Activated CD4-positive, alpha-beta T cell treated with anti-CD3 and anti-CD28 coated beads, Interleukin-2, amount 50 U/mL, for 48 hours (primary cell): ENCODE measurements at places on chromosomes 16 and 17.

DNA sequence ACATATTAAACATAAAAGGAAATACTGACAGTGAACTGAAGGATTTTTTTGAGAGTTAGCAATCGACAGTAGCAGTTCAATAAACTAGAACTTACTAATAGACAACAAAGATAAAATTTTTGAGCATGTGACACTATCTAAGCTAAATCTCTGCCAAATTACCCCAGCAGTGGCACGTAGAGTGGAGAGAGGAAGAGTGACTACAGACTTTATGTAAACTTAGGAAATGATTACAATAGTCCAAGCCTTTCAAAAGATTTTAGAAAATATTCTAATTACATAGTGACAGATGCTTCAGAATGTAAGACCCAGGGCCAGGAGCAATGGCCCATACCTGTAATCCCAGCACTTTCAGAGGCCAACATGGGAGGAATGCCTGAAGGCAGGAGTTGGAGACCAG lies 52.4 kb downstream of the CFDP1 start:
- no peak for DNase-seq

DNA sequence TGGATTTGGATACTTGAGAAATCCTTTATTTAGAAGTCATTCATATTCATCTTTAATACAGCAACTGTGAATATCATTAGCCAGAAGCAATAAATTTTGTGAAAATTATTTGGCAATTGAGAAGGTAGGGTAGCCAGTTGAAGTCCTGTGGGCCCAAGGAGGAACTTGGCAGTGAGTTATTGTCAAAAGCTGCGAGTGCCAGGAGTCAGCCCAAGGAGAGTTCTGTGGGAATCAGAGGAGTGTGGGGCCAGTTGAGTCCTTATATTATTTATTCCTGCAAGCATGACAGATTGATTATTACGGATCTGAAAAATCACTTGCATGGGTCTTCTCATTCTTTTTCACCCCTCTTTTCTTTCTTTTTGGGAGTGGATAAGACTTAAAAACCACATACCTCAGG lies 38.3 kb downstream of the PRKCA start:
- DNase-seq, result no peak

DNA sequence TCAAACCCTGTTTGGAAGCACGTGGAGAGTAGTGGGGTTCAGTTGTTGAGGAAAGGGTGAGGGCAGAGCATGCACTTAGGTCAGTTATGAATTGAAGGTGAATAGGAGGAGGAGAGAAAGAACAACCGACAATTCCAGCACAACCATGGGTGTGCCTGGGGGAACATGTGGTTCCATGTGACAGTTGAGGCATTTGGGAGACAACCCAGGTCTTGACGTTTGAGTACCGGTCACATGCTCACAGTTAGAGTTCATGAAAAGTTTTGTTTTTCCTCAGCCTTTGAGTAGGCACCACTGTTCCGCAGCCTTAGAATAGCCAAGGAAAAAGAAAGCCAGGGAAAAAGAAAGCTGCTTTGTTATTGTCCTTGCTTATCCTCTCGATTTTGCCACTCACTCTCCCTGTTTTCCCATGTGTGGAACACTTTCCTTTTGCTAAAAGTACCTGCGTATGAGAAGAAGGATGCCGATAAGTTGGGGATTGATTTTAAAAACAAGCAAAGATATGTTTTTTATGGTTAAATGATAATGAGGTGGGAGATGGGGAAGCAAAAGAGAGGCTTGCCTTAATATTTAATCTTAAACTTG lies 25.6 kb upstream of the ABCC11 start:
- DNase-seq, result no peak

GRCh38 chr17:54968262-54968987 lies at the start of the genes COX11 and STXBP4:
TSS of gene COX11 (minus strand) at chr17:54968654. CDS start at chr17:54968646, 8 bp downstream.
TSS of gene STXBP4 (plus strand) at chr17:54968765. CDS start at chr17:54986220, 17,455 bp downstream.
- peak; percentile 92 for DNase-seq

GRCh38 chr16:28910086-28911031 lies 14.7 kb downstream of the RABEP2 start:
- DNase-seq, result no peak

GRCh38 chr17:61321344-61321743 lies 78.3 kb upstream of the TBX2 start:
- DNase-seq, result no peak

GRCh38 chr17:56310782-56311181 lies 157.5 kb downstream of the ANKFN1 start:
- DNase-seq, result no peak

DNA sequence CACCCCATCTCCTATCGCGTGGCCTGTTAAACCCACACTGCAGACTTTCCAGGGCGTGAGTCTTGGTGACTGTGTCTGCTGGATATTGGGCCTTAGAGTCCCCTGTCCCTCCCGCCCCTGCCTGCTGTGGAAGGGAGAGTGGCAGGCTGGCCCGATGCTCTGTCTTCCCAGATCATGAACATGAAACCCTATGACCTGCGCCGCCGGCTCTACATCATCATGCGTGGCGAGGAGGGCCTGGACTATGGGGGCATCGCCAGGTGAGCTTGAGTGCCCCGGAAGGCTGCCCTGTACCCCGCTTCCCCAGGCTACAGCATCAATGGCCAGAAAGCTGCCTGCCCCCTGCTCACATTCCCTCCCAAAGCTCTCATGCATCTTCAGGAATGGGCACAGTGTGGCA lies 19.5 kb upstream of the CLEC18A start:
- DNase-seq, result no peak

GRCh38 chr17:1019451-1019850 lies 22.5 kb downstream of the TIMM22 start:
- no peak for DNase-seq

GRCh38 chr16:2919511-2920255 lies 8.0 kb downstream of the FLYWCH1 start:
- DNase-seq, result peak; percentile 59

GRCh38 chr16:84808826-84809225 lies 11.0 kb upstream of the CRISPLD2 start:
- no peak for DNase-seq

- no peak for DNase-seq
These were observed 121.7 kb downstream of the MYO1D start for GRCh38 chr17:32755045-32755805.

GRCh38 chr17:59331929-59332748 lies 684 bp downstream of the YPEL2 start:
- peak; percentile 23 for DNase-seq

DNA sequence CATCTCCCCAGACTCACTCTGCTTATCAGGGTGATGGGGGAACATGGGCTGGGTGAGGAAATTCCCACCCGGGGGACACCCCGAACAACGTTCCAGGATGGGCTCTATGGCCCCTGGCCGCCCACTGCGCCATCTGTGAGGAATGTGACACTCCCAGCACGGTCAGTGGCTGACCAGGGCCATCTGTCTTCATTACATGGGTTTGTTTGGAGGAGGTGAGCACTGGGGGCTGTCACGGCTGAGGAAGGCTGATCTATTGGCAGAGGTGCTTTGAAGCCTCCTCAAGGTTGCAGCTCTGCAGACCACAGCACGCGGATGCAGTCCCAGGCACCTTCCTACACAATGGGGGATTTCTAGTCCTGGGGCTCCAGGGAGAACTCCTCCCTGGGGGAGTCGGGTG lies 214.1 kb upstream of the FOXF1 start:
- no peak for DNase-seq

DNA sequence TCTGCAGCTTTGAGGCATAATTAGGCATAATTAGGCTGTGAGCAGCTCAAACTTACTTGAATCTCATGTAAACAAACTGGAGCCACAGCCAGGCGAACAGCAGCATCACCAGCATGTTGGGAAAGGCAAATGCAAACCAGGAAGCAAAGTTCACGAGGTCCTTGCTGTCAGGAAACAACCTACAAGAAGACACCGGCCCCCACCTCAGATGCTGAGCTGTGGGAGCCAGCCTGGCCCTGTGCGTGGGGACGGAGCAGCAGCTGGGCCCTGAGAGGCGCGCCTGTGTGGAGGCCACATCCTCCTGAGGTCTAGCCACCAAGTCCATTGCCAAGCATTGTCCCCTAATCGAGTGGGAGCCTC lies 12.2 kb downstream of the SLC13A5 start:
- no peak for DNase-seq

- DNase-seq, result no peak
These were observed 6.2 kb downstream of the AKAP1 start for GRCh38 chr17:57091186-57091618.

DNA sequence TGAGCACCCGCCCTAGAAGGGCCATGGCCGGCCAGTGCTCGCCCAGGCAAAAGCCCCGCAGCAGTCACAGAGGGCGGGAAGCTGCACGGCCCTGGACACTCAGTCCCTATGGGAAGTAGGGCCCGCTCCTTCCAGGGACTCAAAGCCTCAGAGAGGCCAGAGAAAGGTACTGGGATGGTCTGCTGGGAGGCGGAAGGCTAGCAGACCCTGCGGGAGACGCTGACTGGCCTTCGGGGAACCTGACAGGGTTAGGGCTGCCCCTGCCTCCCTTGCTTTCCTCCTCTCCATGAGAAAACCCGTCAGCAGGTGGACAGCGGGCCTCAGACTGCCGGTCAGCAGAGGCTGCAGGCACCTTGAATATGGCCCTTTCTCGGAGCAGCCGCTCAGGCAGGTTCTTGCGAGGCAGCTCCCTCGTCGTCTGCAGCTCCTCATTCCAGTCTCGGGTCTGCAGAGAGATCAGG lies 11.5 kb downstream of the CLUH start:
- no peak for DNase-seq

GRCh38 chr16:48155926-48156789 lies at the start of gene ABCC12:
TSS of gene ABCC12 (minus strand) at chr16:48155993. CDS start at chr16:48146424, 9,569 bp downstream.
- no peak for DNase-seq

DNA sequence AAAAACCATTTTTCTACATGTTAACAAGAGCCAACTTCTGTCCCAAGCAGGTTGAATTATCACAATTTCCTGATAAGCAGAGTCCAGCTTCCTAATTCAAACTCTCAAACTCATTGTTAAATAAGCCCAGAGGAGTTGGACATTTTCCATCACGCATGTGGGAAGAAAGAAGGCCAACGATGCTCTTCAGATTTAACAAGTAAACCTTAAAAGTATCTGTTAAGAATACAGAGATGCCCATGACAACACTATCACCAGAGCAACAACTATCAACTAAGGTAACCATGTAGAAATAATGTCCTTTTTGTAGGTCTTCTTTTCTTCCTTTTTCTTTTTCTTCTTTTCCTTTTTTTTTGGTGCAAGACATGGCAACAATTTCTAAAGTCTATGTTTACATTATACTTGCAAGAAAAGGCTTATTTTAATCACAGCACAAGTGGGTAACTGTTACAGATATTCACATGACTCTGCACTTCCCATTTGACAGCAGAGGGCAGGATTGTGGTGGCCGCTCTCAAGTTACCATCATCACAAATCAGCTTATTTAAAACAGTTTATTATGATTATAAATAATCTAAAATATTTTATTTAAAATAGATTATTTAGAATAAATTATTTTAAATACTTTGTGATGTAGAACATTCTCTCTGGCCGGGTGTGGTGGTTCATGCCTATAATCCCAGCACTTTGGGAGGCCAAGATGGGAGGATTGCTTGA lies 35.7 kb upstream of the DHRS7B start:
- DNase-seq, result no peak

DNA sequence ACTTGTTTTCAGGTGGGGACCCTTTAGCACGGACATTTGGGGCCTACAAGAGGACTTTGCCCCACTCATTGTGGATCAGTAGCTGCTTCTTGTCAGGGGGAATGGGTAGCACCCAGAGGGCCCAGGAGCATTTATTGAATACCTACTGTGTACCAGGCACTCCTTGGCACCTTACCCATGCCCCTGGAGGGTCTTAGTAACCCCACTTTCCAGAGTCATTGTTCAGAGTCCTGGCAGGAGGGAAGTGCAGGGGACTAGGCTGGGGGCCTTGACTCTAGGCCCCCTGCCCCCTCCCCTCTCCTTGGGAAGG lies 21.0 kb upstream of the CIBAR2 start:
- DNase-seq, result no peak

DNA sequence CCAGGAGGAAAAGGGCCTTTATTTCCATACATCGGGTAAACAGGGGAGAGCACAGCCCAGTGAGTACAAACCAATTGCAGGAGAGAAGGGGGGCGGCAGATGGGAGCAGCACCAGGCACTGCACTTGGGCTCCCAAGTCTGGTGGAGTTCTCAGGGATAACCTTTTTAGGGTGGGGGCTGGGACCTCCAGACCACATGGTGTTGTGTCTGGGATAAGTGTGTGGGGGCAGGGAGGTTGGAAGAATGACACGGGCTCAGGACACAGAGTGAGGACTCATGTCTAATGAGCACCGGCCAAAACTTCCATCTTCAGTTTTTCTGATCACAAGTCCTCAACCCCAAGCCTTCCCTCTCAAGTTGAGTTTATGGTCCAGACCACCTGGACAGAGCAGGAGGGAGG lies 30.6 kb downstream of the PIPOX start:
- DNase-seq, result no peak

- no peak for DNase-seq
These were observed 26.3 kb downstream of the ARHGAP23 start for GRCh38 chr17:38454532-38454931.

DNA sequence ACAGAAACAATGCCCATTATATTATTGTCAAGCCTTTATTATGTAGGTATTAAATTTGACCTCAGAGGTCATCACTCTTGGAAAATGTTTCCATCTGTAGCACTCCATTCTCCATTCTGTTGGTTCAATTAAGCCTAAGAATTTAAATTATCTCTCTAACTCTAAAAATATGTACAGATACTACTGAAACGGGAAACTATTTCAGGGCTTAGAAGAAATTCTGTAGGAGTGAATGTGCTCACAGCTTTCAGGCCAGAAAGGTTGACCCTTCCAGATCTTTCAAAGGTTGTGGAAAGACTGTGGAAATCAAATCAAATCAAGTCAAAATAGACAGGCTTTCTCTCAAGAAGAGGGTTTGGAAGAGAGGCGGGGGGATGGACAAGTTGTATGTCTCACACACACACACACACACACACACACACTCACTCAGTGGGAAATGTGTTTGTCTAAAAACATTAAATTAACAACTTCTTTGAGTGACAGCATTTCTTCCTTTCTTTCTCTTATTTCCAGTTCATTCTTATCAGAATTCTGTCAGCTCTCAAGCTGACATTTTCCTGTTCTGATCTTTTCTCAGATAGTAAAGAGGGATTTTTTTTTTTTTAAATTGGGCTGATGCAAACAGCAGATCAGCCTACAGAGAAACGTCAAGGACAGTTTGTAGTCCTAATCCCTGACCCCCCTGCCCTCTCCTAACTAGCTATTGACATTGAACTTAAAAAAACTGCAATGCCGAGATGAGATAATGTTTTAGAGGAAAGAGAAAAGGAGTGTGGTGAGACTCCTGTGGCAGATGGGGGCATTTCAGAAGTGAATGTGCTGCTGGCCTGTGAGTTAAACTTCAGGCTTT lies 139.0 kb upstream of the ZFHX3 start:
- DNase-seq, result no peak

DNA sequence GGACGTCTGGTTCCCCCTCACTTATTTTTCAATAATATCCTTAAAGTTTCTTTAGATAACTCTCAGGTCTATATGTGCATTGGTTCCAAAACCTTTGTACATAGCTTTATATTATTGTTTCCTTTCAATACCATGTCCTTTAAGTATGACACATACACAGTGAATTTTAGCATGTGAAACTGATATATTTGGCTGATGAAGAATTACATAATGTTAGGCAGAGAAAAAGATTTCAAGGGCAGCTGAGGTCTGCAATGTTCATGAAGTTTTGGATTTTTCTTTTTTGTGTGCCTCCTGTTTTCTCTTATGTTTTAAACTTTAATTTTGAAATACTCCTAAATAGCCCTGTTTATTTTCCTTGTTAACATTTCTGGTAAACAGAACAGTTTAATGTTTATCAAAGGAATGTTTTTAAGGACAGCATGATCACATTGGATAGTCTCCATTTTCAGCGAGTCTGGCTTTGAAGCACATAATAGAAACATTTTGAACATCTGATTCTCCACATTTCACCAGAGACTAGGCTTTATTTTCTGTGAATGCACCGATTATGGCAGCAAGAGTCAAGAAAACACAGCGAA lies 32.9 kb upstream of the FBXO47 start:
- DNase-seq, result no peak
